ENCODE measurements at places on chromosomes 13 and 19.
A peak's percentile ranks its signal among the peaks of the same experiment; 100 is the strongest.

DNA sequence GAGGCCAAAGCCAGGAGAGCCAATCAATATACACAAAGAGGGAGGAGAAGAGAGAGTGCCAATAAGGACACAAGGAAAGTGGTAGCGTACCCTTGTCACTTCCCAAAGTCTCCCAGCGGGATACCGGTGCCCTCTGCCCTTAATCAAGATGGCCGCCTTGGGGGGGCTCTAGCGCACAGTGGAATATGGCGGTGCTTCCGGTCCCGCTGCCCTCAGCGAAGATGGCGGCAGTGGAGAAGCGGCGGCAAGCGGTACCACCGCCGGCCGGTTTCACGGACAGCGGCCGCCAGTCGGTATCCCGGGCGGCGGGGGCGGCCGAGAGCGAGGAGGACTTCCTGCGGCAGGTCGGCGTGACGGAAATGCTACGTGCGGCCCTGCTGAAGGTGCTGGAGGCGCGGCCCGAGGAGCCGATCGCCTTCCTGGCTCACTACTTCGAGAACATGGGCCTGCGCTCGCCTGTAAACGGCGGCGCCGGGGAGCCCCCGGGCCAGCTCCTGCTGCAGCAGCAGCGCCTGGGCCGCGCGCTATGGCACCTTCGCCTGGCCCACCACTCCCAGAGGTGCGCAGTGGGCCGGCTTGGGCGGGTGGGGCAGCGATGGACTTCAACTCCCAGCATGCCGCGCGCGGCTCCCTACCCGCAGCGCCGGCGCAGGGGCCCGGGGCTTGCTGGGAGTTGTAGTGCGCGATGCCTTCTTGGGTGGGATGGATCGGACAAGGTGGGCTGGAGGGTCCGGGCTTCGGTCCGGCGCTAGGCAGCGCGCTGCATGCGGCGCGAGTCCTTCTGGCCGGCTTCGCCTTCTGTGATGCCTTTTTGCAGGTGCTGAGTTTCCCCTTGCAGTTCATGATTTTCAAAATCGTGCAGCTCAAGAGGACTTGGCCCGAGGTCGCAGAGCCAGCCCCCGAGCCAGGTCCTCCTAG, at the start of gene TPGS1:
Gene TPGS1 (plus strand): TSS at position 212 of the 918 bp plus-strand sequence. CDS start 10 bp downstream, at position 222.
- DNase-seq = no peak

- DNase-seq = no peak
These were observed 3.6 kb downstream of the CD37 start for GRCh38 chr19:49338691-49339300.

- DNase-seq = no peak
These were observed 38.8 kb downstream of the POLR1D start for GRCh38 chr13:27660511-27660910.

GRCh38 chr19:21751384-21751783, 16.0 kb downstream of the ZNF100 start:
- DNase-seq = no peak

- DNase-seq = no peak
These were observed at the start of gene PHLDB3 for GRCh38 chr19:43504426-43505185. Gene PHLDB3, minus strand, starts transcription at chr19:43504746. Its CDS starts 628 bp downstream, at chr19:43504118.

- no peak for DNase-seq
These were observed 160.5 kb downstream of the DLEU7 start for GRCh38 chr13:50682966-50683365.

GRCh38 chr13:94546061-94546839, 49.7 kb downstream of the TGDS start:
- no peak for DNase-seq

- no peak for DNase-seq
These were observed 14.0 kb downstream of the EXOSC8 start for GRCh38 chr13:37014609-37015008.

GRCh38 chr19:7743425-7743841, 3.9 kb downstream of the CD209 start:
- no peak for DNase-seq

DNA sequence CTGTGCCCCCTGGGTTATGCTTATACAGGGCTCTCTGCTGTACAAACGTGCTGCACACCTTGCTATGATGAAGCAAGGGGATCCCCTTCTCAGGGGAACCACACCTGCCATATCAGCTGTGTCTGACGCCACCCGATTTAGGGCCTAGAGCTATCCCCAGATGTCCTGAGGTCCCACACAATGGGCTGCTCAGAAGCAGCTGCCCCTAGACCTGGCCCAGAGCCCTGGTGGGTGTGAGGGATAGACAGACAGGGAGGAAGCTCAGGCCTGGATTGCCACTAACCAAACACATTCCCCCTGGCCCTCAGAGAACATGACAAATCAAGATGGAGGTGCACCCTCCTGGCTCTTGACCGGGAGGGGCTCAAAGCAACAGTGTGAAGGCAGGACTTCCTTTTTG, 59.3 kb downstream of the TSHZ3 start:
- DNase-seq = no peak

DNA sequence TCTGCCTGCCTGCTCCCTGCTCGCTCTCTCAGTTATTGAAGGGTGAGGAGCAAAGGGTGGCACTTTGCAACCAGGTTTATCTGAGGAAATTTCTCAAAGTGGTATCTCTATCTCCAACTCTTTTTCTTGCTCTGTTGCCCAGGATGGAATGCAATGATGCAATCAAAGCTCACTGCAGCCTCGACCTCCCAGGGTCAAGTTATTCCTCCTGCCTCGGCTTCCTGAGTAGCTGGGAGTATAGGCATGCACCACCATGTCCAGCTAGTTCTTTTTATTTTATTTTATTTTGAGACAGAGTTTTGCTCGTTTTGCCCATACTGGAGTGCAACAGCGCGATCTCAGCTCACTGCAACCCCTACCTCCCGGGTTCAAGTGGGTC, 4.9 kb downstream of the ACTMAP start:
- no peak for DNase-seq

- no peak for DNase-seq
These were observed 688 bp downstream of the ZNF225 start for GRCh38 chr19:44113784-44114390.

GRCh38 chr19:39389631-39390414, 1.1 kb downstream of the PAF1 start:
- DNase-seq = no peak

- no peak for DNase-seq
These were observed 171.0 kb upstream of the TSC22D1 start for GRCh38 chr13:44747179-44747578.

- DNase-seq = no peak
These were observed 22.3 kb downstream of the ATP4B start for GRCh38 chr13:113635709-113636108.

DNA sequence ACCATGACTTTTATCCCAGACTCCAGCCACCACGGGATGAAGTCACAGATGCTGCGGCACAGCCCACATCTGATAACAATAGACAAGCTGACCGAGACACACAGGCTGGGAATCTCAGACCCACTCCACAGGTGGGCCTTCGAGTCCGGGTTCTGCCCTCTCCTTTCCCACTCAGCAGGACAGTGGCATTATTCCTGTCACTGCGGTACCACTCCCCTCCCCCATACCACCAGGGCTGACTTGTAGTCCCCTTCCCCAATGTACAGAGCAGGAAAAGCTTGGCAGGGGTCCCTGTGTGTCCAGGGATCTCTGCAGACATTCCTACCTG, 179 bp upstream of the AMER2 start:
- DNase-seq = no peak

- DNase-seq = no peak
These were observed 250.7 kb downstream of the DCT start for GRCh38 chr13:94228763-94229162.

DNA sequence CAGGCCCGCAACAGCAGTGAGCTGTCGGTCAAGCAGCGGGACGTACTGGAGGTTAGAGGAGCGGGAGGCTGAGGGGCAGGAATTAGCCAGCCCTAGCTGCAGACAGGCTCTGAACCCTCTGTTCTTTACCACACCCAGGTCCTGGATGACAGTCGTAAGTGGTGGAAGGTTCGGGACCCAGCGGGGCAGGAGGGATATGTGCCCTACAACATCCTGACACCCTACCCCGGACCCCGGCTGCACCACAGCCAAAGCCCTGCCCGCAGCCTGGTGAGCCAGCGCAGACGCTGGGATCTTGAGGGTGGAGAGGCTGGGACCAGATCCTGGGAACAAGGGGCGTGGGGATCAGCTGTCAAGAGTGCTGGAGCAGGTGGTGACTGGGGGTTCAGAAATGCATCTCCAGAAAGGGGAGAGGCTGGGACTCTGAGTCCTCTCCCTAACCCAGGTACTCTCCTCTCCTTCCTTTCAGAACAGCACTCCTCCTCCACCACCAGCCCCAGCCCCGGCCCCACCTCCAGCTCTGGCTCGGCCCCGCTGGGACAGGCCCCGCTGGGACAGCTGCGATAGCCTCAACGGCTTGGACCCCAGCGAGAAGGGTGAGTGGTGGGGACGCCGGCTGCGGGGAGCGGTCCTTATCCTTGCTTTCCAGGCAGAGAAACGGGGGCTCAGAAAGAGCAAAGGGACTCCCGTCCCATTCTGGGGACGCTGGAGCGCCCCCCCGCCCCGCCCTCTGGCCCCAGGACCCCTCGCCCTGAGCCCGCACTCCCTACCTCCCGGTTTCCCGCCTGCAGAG, 10.4 kb downstream of the EPS8L1 start:
- no peak for DNase-seq

GRCh38 chr13:105219651-105220050, 1315.8 kb downstream of the EFNB2 start:
- DNase-seq = no peak

GRCh38 chr19:49814010-49814409, 918 bp upstream of the FUZ start:
- no peak for DNase-seq

DNA sequence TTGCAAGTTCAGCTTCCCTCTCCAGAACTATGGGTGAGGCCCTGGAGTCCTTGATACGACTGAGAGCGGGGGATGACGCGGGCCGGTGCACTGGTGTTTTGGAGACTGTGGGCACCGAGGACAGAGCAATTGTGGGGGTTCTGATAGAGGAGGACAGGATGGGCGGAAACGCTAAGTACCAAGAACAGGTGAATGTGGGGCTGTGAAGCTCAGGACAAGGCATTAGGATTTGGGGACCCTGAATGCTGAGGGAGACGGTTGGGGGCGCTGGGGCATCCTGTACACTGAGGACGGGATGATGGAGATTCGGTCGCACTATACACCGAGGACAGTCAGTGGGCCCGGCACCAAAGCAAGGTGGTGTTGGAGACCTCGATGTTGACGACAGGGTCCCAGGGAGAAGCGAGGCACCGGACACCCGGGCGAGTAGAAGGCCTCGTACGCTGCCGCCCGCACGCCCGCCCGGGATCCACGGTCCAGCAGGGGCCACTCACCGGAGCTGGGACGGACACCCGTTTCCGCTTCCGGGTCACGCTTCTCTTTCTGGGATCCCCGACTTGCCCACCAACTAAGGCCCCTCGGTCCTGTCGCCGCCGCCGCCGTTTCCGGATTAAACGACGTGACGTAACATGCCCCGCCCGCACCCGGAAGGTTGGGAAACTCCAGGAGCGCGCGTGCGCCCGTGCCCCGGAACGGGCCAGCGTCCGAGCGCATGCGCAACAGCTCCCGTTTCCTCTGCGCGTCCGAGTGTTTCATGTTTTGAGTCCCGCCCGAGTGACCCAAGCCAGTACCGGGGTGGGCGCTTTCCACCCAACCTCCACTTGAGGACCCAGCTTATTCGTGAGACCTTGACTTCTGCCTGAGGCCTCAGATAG, at the start of gene CHMP2A:
Gene CHMP2A (minus strand): TSS at position 612 of the 875 bp plus-strand sequence. CDS start 893 bp downstream, outside the sequence.
- peak; percentile 92 for DNase-seq

DNA sequence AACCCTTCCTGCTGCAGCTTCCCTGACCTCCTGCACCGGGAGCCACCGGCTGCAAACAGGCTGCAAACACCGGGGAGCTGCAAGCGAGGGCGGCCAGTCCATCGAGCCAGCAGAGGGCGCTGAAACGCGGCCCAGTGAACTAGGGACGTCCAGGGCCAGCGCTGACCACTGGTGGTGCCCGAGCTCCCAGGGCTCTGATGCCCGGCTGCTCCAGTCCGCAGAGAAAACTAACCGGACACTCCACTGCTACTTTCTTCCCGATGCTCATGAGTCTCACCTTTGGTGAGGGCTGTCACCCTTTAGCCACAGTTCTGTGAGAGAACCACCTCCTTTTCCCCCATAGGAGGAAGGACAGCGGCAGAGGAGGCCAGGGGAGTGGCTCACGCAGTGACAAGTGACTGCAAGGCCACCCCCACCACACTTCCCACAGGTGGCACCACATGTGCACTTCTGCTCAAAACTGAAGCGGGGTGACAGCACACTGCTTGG, 82.8 kb upstream of the MTIF3 start:
- peak; percentile 26 for DNase-seq

- no peak for DNase-seq
These were observed 3.3 kb downstream of the FCER2 start for GRCh38 chr19:7698583-7698982.

DNA sequence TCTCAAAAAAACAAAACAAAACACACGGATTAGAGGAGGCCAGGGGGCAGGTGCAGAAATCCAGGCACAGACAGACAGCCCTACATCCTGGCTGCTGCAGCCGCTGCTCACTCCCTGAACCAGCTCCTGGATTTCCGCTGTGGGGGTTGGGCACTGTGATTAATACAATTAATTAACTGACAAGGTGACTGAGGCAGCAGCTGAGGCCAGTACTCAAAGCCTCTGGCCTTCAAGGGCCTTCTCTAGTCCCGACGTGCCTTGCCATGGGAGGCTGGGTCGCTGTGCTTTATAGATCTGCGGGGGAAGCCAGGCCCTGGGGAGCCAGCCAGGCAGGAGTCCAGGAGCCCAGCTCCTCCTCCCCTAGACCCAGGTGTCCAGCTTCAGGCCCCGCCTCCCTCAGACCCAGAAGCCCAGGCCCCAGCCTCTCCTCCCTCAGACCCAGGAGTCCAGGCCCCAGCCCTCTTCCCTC, 4.6 kb downstream of the NECTIN2 start:
- DNase-seq = no peak

GRCh38 chr13:80510686-80511085, 169.8 kb upstream of the SPRY2 start:
- DNase-seq = no peak

- no peak for DNase-seq
These were observed 47.5 kb downstream of the DCT start for GRCh38 chr13:94431987-94432386.

DNA sequence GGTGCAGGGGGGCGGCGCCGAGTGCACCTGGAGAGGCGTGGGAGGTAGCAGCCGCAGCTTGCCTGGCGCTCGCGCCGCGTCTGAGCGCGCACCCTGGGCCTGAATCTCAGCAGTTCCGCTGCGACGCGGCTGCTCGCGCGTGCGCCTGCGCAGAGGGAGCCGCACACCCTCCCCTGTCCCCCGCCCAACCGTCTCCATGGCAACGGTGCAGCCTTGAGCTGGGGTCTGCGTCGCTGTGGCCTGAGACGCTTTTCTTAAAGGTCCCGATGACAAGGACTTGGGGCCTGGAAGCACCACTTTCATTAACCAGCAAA, at the start of gene PNMA8B:
Gene PNMA8B (minus strand): TSS at position 82 of the 314 bp plus-strand sequence. CDS start 402 bp downstream, outside the sequence.
- no peak for DNase-seq

- no peak for DNase-seq
These were observed 187.4 kb downstream of the NBEA start for GRCh38 chr13:35129500-35129899.

DNA sequence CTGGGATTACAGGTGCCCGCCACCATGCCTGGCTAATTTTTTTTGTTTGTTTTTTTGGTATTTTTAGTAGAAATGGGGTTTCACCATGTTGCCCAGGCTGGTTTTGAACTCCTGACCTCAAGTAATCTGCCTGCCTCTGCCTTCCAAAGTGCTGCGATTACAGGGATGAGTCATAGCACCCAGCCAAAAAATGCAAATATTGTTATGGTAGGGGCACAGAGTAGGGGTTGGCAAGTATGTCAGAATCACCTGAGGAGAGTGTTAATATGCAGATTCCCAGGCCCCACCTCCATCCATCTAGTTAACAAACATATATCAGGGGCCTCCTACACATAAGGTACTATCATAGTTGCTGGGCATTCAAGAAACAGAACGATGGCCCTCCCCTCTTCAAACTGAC, 44.7 kb downstream of the VAV1 start:
- DNase-seq = no peak
